ENCODE measurements at places on chromosomes 2 and 18.
A peak's percentile ranks its signal among the peaks of the same experiment; 100 is the strongest.

GRCh38 chr2:21633466-21633865 lies 509.7 kb downstream of the TDRD15 start:
- DNase-seq: no peak

DNA sequence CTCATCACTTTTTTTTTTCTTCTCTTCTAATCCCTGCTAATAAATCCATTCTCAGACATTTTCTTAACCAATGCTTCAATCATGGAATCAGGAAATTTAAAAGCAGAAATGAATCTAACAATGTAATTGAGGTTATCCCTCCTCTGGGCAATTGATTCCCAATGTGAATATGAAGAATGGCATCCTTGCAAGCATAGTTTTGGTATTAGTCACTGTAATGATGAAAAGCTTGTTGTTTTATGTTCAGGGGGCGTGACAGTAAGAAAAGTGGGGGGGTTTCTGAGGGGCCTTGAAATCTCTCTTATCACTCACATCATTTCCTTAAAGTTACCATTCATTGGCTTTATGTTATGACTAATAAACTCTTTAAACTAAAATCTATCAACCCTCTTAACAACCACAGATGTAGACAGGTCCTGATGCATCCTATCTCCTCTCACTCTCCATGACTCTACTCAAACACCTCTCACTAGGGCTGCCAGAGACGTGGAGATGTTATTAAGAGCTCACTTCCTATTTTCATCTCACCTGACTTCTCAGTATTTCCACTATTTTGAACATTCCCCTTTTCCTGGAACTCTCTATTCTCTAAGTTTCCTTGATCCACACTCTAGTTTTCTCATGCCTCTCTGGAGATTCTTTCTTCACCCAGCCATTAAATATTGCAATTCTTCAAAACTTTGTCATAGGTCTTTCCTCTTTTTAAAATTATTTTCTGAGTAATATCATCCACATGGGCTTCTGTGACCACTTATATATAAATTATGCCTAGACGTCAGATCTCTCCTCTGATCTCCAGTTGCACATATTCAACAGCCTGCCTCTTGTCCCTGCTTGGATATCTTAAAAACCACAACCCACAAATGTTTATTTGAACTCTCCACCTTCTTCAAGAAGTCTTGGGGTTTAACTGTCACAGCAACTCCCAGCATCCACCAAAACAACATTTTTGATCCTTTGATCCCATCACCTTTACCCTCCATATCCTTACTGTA lies 332.9 kb downstream of the CDH2 start:
- peak; percentile 46 for DNase-seq

GRCh38 chr18:23094411-23095190 lies 40.7 kb upstream of the CABLES1 start:
- DNase-seq: no peak

DNA sequence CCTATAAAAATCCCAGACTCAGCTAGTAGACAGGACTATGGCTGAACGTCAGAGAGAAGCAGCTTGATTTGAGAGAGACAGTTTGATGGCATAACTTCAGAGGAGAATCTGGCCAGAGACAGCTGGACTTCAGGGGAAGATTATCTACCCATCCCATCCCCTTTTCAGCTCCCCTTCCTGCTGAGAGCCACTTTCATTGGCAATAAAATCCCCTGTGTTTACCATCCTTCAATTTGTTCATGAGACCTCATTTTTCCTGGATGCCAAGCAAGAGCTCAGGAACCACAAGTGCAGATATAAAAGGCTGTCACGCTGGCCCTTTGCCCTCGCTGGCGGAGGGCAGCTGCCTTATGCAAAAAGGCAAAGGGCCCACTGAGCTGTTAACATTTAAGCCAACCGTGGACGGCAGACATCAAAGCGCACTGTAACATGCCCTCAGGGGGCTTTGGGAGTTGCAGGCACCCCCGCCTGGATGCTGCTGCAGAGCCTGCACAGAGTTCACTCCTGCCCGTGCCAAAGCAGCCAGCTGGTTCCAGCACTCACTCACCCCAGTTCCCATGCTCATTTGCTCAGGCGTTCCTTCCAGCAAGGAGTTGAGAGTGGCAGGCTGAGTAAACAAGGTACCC lies 164.3 kb upstream of the PGAP1 start:
- DNase-seq: no peak

GRCh38 chr2:174788291-174788929 lies 24.1 kb upstream of the CHRNA1 start:
- no peak for DNase-seq

- no peak for DNase-seq
Measured at GRCh38 chr2:71776227-71776626, 322.9 kb downstream of the DYSF start.

GRCh38 chr18:78601349-78601748 lies 378.3 kb upstream of the SALL3 start:
- no peak for DNase-seq

- peak; percentile 0 for DNase-seq
Measured at GRCh38 chr18:61286867-61287266, 46.4 kb upstream of the CDH20 start.

- DNase-seq: no peak
Measured at GRCh38 chr2:170030040-170030439, 147.9 kb upstream of the MYO3B start.

DNA sequence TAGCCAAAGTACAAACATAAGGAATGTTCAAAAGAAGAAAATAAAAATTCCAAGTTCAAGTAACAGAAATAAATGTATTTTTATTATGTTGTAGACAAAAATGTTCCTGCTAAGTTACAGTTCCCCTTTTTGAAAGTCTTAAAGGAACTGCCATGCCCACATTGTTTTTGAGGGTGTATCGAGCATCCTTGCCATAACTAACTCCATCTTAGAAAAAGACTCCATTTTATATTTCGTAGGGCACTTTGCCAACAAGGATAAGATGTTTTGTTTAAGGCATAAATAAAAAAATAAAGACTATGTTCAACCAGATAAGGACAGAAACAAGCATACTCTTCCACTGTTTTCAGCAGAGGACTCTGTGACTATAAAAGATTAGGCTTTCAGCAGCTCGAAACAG lies 67.3 kb downstream of the TMEM237 start:
- DNase-seq: no peak

DNA sequence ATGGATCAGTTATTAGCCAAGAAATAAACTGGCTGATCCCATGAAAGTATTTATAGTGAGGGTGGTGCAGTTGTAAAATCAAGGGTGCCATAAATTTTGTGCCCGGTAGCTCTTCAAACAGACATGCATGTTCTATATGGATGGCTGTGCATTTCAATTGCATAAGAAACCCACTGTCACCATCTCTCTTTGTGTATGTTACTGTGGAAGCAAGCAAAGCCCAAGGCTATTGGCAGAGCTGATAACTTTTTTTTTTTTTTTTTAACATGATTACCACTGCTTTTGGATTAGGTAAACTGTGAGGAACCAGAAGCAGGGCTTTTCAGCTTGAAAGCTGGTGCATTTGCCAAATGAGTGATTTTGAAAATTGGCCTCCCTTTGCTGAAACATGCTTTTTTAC lies 332.6 kb downstream of the SOX11 start:
- DNase-seq: no peak
